ENCODE measurements at places on chromosomes 11 and 22.

DNA sequence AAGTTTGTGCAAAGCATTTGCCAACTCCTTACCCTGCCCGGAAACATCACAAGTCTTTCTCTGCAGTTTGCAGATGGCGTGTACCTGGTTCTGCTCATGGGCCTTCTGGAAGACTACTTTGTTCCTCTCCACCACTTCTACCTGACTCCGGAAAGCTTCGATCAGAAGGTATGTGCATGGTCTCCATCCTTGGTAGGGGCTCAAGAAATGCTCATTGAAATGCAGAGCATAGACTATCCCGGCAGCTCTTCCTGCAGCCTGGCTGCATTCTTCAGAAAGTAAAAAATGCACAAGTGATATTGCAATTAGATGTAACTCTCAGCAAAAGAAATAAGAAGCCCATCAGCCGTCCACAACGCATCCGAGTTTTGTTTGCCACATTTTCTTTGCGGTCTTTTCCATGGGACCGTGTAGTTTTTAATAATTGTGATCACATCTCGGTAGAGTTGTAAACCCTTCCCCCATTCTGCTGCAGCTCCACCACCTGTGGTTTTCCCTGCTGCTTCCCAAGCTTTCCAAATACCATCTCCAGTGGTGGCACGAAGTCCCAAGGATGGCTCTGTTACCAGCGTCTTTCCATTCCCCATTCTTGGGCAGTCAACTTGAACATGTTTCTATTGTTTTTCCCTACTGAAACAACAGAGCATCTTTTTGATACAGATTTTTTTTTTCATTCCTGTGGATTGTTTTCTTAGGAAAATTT is 22.7 kb upstream of the PARVG start:
- DNase-seq, result no peak

- no peak for DNase-seq
Measured at GRCh38 chr11:102793677-102794290, 4.2 kb downstream of the MMP1 start.

DNA sequence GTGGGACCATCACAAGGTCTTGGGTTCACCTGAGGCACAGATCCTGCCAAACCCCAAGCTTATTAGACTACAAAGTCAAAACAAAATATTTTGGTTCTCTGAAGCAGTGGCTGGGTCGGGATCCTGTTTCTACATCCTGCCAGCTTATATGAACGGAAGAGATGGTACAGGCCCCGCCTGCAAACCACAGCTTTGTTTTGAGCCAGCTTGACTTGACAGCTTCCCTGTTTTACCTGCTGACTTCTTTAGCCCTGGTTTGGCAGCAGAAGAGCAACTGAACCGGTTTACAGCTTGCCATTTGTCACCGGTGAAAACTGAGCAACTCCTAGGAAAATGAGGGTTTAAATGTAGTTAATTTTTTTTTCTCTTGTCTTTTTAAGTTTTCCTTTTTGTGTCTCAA is 11.4 kb downstream of the PACS1 start:
- DNase-seq, result peak; percentile 69

- DNase-seq, result no peak
Measured at GRCh38 chr22:50004918-50005317, 7.6 kb downstream of the IL17REL start.

GRCh38 chr22:44684506-44685383 is 17.3 kb upstream of the PRR5 start:
- DNase-seq, result peak; percentile 75

DNA sequence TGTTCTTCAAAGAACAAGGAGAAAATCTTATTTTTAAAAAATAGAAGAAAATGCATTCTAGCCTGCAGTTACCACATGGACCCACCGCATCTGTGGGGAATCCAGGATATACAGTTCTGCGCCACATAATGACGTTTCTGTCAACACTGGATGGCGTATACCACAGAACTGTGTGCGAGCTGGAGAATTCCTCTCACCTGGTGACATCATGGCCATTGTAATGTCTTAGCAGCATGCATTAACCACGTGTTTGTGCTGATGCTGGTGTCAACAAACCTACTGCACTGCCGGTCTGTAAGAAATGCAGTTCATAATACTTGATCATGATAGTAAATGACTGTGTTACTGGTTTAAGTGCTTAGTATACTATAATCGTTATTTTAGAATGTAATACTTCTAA is 174.7 kb downstream of the TBC1D22A start:
- no peak for DNase-seq

- DNase-seq, result no peak
Measured at GRCh38 chr11:131246663-131247062, 123.8 kb upstream of the NTM start.

DNA sequence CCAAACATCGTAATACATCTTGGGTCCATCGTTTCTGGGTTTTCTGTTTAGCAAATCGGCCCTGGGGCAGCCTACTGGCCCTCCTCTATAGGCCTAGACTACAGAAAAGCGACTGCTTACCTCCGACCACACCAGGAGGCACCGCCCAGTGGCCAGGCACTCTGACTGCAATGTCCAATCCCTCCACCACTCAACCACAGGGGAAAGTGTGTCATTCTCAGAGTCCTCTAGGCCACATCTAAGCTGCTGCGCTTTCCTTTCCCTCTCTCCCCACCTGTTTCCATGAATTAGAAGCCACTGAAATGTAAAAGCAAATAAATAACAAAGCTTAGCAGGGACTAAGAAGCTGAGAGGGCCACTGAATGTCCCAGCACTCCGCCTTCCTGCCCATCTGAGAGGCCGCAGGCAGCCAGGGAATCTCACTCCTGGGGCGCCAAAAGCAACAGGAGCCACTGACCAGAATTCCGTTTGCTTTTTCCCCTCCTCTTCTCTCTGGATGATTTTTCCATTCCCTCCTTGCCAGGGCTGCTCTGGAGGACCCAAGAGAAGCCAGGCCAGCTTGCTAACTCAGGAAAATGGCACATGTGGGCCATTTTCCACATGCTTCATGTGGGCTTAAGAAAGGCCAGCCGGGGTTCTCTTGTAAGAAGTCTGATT is 50.1 kb upstream of the FLI1 start:
- DNase-seq, result no peak

- DNase-seq, result no peak
Measured at GRCh38 chr11:16359369-16359768, 3.0 kb upstream of the SOX6 start.

DNA sequence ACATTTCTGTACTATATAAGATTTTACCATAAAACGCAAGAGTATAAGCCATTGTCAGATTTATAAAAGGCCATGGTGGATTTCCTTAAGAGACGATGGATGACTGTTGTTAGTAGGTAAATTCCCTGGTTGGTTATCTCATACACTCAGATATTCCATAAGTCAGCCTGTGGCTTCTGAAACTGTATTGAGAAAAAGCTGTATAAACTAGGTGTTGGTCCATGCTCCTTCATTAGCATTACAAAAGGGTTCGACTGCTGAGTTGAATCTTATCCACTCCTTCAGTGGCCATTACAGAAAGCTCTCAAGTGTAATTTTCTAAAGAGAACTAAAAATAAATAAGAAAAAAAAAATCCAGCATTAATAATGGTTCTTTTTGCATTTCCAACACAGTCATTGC is 5.3 kb downstream of the GRAP2 start:
- DNase-seq, result no peak

DNA sequence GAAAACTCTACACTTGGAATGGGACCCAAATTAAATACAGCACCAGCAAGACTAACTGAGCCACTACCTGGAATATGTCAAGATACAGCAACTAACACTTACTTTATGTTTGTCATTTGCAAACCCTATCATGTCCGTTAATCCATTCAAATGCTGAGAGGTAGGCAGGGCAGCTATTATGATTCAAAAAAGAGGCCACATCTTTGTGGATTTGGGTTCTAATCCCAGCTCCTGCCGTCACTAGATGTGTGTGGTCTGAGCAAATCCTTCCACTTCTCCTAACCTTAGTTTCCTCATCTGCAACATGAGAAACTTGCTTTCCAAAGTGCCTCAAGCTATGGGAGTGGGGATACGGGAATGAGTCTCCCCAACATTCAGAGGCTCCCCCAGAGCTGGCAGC is 24.2 kb downstream of the FLI1 start:
- DNase-seq, result no peak

DNA sequence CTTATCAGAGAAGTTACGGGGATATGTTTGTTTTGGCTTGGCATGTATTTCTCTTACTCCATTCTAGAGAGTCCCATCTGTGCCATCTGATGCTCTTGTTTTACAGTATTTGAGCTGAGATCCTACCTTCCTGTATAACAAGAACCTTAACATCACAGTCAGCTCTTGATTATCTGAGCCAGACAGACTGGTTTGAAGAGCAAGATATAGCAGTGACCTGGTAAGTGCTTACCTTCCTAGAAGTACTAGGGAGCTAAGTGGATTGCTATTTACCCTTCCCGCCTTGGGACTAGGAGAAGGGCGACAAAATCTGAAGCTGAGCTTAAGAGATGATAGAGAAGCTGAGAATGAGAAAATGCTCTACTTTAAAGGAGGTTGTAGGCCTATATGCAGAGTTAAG is 235.3 kb downstream of the CSNK2A3 start:
- DNase-seq, result no peak

DNA sequence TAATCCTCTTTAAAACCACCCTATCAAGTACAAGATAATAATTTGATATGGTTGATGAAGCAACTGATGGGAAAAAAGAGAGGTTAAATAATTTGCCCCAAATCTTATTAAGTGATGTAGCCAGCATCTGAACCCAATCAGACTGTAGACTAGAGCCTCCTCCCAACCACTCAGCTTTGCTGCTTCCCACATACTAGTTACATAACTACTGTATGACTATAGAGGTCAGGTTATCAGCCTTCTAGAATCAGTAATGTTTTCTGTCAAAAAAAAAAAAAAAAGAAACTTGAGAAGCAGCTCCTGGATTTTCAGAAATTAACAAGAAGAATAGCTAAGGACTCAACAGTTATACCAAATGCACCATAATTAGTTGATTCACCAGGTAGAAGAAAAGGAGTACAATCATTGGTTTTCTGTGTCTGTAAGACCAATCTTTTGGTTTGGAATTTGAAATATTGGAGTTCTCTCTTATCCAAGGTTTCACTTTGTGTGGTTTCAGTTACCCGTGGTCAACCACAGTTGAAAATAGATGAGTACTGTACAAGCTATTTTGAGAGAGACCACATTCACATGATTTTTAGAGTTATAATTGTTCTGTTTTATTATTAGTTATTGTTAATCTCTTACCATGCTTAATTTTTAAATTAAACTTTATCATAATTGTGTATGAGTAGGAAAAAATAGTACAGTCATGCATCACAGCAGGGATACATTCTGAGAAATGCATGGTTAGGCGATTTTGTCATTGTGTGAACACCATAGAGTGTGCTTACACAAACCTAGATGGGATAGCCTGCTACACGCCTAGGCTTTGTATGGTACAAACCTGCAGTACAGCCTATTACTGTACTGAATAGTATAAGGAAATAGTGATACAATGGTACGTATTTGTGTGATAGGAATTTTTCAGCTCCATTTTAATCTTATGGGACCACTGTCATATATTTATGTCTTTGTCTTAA is 72.2 kb downstream of the PDHX start:
- no peak for DNase-seq

DNA sequence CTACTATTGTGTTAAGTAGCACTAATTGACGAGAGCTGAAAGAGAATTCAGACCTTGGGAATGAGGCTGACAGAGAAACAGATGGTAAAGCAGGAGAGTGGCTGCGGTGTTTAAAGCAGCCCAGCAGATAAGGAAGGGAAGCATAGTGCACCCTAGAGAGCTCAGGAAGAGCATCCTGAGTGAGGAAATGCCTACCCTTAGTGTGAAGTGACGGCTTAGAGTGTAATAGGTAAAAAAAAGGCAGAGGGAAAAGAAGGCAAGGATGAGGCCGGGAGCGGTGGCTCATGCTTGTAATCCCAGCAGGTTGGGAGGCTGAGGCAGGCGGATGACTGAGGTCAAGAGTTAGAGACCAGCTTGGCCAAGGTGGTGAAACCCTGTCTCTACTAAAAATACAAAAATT is 22.4 kb upstream of the ETS1 start:
- DNase-seq, result no peak

DNA sequence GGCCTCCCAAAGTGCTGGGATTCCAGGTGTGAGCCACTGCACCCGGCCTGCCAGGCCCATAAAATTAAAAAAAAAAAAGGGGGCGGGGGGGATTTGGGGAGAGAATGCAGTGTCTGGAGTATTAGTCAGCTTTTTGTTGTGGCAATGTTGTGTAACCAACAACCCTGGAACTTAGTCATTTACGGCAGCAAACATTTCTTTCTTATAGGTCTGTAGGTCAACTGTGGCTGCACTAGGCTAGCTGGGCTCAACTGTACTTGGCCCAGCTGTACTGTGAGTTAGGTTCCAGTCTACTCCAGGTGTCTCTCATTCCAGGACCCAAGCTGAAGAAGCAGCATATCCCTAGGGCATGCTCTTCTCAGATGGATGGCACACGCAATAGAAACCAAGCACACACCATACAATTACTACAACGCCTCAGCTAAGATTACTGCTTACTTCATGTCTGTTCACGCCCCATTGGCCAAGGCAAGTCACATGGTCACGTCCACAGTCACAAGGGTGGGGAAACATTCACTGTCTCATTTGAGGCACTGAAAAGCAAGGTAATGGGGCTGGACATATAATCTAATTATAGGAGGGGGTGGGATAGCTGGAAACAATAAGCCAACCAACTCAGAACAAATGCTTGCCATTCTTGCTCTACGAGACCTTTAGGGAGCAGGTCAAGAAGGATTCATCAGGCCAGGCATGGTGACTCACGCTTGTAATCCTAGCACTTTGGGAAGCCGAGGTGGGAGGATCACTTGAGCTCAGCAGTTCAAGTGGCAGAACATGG is 10.4 kb upstream of the SPINDOC start:
- no peak for DNase-seq

GRCh38 chr22:44730022-44730393 is 22.4 kb upstream of the ARHGAP8 start:
- DNase-seq, result no peak

DNA sequence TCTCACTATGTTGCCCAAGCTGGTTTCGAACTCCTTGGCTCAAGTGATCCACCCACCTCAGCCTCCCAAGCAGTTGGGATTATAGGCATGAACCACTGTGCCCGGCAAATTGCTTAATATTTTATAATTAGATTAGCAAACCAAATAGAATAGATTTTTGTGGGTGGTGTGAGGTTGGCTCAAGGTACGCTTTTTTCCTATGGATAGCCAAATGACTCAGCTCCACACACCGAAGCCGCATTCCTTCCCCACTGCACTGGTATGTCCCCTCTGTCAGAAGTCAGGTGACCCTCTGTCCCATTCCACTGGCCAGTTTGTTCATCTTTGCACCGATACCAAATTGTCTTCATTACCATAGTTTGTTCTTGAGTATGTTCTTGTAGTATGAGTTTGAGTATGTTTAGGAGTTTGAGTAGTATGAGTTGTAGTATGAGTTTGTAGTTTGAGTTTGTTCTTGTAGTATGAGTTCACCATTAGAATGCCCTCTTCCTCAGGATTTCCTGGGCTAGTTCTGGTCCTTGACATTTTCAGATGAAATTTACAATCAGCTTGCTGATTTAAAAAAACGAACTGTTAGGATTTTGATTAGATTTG is 19.4 kb downstream of the SUSD2 start:
- DNase-seq, result no peak
